CD4-positive, alpha-beta T cell treated with Interleukin-17A for 1 hour (primary cell): ENCODE measurements at places on chromosomes 3 and 15.

GRCh38 chr3:167502401-167502800 is 28.6 kb upstream of the SERPINI2 start:
- DNase-seq: no peak

DNA sequence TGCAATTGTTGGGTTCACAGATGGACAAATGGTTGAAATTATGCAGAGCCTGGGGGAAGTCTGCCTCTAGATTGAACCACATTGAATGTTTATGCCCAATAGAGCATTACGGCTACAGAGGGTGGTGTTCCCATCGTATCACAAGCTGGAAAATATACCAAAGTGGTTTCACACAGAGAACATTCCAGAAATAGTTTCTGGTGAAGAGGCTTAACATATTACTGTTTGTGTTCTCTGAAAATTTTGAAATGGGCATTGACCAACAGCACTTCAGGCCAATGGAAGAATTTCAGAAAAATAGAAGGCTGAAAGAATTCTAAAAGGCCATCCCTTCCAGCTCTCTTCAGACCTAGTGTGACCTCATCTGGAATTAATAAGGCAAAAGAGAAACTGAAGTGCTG is 203.9 kb downstream of the NEK10 start:
- no peak for DNase-seq

- no peak for DNase-seq
Measured at GRCh38 chr3:72461787-72462186, 386.5 kb downstream of the SHQ1 start.

- DNase-seq: no peak
Measured at GRCh38 chr3:5220193-5220592, 32.7 kb downstream of the EDEM1 start.

- DNase-seq: no peak
Measured at GRCh38 chr3:46900356-46900755, 22.8 kb downstream of the PTH1R start.

DNA sequence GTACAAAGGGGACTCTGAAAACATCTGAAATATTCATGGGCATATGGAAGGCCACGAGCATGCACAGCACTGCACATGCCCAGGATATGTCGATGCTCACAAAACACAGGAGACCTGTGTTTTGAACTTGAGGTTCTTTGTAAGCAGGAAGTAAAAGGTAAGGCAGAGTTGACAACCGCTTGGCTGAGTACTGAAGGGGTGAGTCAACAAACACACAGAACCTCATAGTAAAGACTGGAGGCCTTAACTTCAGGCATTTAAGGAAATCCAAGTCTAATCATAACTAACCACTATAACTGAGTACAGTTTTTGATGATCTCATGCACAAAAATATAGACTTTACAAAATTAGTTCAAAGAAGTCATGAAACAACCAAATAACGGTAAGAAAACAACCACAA is 80.6 kb downstream of the MYO9A start:
- no peak for DNase-seq

DNA sequence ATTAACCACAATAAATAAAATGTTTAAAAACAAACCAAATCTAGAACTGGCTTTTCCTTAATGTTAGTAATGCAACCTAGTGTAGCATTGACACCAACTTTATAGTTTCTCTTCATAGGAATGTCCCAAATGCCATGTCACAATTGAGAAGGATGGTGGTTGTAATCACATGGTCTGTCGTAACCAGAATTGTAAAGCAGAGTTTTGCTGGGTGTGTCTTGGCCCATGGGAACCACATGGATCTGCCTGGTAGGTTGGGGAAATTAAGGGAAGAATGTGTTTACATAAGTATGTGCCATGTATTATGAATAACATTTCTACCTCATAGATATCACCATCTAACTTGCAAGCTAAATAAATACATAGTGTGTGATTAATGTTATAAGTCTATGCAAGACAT is 84.4 kb upstream of the GOLGA6B start:
- DNase-seq: no peak

GRCh38 chr15:64438653-64439447 is 21.5 kb upstream of the ZNF609 start:
- DNase-seq: no peak

- DNase-seq: no peak
Measured at GRCh38 chr3:67788396-67788795, 134.0 kb upstream of the SUCLG2 start.

- DNase-seq: no peak
Measured at GRCh38 chr15:100060276-100060926, 281.4 kb downstream of the ADAMTS17 start.

- DNase-seq: peak; percentile 82
Measured at GRCh38 chr3:113531826-113532697, at the start of gene SIDT1. TSS of gene SIDT1 (plus strand) at chr3:113532555. CDS start at chr3:113533022, 467 bp downstream.

- DNase-seq: no peak
Measured at GRCh38 chr3:13902648-13903238, 22.9 kb upstream of the WNT7A start.

DNA sequence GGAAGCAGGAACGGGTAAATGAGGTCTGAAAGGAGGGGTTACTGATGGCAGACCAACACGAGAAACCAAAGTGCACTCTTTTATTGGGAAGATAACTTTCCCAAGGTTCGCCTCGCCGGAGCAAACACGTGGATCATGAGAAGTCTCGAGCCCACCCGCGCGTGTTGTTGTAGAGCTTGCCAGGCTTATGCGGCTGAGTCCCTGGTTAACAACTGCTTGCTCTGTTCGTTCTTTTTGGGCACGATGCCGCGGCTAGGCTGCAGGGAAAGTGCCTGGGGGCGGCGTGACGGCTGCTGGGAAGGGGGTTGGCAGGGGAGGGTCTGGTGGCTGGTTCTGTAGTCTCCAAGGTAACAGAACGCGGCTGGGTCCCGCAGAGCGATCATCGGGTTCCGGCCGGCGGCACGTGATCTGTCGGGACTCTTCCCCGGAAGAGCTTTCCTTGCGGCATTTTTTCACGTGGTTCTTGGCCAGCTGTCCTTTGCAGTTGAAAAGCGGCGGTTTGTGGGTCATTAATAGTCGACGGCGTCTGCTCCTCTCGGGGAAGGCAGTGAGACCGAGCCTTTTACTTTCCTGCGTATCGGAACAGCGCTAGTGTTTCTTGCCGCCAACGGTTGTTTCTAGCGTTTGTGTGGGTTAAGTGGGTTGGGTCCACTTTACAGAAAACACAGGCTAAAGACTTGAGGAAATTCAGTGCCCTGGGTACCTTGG is 1.5 kb downstream of the MGA start:
- peak; percentile 86 for DNase-seq

- no peak for DNase-seq
Measured at GRCh38 chr15:83700082-83700481, 46.2 kb downstream of the ADAMTSL3 start.

- DNase-seq: no peak
Measured at GRCh38 chr3:71466483-71466882, 117.0 kb downstream of the FOXP1 start.

DNA sequence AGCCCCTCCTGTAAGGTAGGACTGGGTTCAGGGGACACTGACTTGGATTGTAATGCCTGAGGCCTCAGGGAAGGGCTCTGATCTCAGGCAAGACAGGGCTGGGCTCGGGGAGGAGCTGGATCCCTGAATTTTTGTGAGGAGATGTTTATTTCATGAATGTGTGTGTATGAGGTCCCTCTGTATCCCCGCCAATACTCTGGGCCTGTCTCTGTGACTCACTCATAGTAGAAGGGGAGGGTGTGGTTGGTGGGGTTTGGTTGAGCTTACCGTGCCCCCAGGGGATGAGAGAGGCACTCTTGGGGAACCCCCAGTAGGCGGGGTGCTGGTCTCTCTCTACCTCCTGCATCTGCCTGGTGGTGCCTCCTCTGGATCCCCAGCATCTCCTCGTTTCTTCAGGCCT is 28.1 kb downstream of the RPSA start:
- DNase-seq: no peak

GRCh38 chr3:25751725-25752124 is 31.5 kb downstream of the NGLY1 start:
- DNase-seq: no peak

- DNase-seq: no peak
Measured at GRCh38 chr3:195282961-195283360, 12.0 kb upstream of the XXYLT1 start.

DNA sequence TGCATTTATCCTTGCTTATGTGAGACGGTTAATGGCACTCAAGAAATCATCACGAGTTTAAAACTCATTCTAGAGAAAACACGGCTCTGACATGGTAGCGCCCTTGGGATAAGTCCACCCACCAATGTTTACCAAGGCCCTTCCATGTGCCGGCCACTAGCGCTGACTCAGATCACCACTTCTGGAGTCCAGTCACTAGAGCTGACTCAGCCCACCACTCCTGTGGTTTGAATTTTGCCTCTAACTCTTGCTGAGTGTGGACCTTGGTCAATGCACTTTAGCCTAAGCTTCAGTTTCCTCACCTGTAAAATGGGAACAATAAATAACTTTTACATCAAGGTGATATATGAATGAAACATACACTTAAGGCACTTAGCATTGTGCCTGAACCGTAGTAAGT is 358.4 kb upstream of the PROK2 start:
- DNase-seq: no peak

- no peak for DNase-seq
Measured at GRCh38 chr3:117820658-117821299, 1111.2 kb downstream of the TUSC7 start.

DNA sequence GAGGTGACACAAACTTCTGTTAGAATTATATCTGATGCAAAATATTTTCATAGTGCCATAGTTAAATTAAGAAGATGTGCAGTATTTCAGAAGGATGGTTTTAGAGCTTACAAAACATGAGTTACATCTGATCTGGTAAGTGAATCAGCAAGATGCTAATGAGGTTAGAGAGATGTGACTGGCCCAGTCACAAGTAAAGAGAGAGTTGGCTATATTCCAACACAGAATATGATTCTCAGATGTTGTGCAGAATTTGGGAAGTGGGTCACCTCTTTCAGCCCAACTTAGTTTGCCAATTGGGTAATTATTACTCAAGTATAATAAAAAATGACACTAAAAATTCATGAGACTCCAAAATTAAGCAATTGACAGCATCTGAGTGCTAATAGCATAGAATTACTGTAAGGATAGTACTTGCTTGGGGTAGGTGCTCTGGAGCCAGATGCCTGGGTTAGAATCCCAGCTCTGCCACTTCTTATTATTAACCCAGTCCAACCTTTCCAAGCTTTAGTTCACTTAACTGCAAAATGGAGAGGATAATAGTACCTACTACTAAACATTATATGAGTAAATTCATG is 30.8 kb downstream of the P2RY1 start:
- DNase-seq: no peak

GRCh38 chr3:34175636-34176176 is 377.3 kb downstream of the PDCD6IP start:
- no peak for DNase-seq

GRCh38 chr3:149449799-149450198 is 24.7 kb upstream of the TM4SF4 start:
- no peak for DNase-seq

DNA sequence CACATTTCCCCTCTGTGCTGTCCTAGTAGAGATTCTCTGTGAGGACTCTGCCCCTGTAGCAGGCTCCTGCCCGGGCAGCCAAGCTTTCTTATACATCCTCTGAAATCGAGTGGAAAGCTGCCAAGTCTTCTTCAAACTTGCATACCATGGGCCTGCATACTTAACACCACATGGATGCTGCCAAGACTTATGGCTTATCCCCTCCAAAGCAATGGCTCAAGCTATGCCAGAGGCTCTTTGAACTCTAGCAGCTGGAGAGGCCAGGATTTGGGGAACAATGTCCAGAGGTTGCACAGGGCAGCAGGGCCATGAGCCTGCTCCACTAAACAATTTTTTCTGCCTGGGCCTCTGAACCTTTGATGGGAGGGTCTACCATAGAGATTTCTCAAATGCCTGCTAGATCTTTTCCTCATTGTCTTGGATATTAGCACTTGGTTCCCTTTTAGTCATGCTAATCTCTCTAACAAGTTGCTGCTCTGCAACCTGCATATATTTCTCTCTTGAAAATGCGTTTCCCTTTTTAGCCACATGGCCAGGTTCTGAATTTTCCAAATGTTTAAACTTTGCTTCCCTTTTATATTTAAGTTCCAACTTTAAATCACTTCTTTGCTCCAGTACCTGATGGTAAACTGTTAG is 6.1 kb upstream of the PLSCR4 start:
- no peak for DNase-seq

- no peak for DNase-seq
Measured at GRCh38 chr3:128549283-128550112, 56.5 kb upstream of the GATA2 start.

DNA sequence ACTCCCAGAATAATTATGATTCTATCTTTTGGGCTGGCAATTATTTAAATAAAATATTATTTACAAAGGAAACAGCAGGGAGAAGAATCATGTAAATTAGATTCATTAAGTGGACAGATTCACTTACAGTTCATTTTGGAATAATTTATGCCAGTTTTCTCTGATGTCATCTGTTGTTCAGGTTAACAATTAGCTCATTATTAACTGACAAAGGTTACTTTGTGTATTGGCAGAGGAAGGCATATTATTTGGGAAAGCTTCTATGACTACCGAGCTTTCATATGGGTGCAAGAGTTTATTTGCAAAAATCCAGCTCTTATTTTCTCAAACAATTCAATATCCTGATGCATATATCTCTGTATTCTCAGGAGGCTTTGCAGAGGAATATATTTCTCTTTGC is 224.4 kb downstream of the CHST2 start:
- no peak for DNase-seq

GRCh38 chr3:184525337-184526087 is 36.1 kb upstream of the EPHB3 start:
- DNase-seq: no peak

DNA sequence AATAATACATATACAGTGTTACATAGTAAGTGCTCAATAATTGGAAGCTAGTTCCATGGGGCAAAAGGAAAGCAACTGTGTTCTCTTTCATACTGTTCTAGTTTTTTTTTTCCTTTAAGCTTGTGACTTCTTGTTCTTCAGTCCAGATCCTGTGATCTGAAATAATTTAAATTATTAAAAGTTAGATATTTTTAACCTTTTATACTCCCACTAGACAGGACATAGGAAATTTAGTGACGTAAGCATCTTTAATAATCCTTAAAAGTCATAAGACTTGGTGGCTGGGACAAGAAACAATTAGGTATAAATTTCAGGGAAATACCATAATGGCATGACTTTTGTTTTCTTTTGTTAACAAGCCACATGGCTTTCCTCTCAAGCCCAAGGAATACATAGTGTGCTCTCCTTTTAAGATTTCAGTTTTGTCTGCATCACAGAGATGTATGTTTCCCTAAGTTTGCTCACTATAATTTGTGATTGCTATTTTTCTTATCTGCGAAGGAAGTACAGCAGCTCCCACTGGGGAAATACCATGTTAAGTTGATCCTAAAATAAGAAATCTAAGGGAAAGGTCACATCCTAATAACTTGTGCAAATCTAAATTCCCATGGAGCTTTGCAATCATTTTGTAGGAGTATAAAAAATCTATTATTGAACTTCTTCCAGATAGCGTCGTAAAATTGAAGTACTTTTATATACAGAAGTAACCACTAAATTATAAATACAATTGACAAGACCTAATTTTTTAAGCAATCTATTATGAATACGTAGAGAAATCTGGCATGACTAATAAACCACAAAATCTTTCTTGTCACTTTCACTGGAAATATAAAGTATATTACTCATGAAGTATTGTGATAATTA is 30.1 kb downstream of the PPARG start:
- no peak for DNase-seq

- peak; percentile 29 for DNase-seq
Measured at GRCh38 chr3:160981217-160981938, 123.8 kb downstream of the B3GALNT1 start.

GRCh38 chr15:57406062-57406772 is 29.9 kb downstream of the CGNL1 start:
- no peak for DNase-seq

GRCh38 chr15:63950911-63951481 is 95.3 kb downstream of the DAPK2 start:
- DNase-seq: no peak

- no peak for DNase-seq
Measured at GRCh38 chr3:133408961-133409360, 9.1 kb downstream of the BFSP2 start.
